ENCODE measurements at places on chromosomes 6 and 20.

DNA sequence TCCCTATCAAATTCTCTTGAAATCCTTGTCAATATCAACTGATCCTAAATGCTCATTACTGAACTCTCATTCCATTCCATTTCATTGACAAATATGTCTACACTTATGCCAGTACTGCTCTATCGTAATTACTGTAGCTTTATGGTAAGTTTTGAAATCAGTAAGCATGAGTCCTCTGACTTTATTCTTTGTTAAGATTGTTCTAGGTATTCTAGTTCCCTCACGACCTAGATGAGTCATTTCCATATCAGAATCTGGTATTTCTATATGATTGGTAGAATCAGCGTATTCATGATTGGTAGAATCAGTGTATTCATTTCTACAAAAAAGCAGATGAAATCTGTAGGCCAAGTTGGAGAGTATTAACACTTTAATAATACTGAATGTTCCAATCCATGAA is 318.6 kb upstream of the RUNX2 start:
- no peak for DNase-seq

DNA sequence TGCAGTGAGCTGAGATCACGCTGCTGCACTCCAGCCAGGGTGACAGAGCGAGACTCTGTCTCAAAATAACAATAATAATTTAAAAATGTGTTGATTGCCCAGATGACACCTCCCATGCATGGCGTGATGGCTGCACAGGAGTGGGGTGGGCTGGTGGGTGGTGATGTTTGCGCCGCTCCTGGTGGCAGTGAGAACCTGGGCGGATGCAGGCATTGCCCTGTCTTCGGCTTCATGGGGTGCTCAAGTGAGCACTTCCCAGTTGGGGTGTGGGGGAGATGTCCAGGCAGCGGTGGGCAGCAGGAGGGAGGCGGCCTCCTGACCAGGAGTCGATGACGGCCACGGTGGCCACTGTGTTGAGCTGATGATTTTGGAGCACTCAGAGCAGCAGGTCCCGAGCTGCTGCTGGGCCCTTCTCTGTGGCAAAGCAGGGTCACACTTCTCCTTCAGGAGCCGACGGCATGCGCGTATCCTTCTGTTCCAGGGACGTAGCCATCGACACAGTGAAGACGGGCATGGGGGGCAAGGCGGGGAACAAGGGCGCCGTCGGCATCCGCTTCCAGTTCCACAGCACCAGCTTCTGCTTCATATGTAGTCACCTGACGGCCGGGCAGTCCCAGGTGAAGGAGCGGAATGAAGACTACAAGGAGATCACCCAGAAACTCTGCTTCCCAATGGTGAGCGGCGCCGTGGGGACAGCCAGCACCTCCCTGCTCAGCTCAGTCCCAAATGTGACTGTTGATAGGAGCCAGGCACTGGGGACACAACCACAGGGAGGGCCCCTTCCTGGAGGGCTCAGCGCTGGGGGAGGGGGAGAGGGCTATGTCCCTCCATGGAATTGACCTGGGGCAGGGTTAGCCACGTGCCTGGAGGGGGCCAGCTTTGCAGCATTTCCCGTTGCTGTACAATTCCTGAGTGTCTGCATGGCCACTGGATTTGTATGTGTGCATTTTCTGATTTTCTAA is 89.7 kb downstream of the SYNJ2 start:
- DNase-seq: no peak

- no peak for DNase-seq
Measured at GRCh38 chr6:90083891-90084290, 189.6 kb downstream of the GJA10 start.

GRCh38 chr6:141701732-141702131 is 431.0 kb upstream of the GJE1 start:
- DNase-seq: no peak

DNA sequence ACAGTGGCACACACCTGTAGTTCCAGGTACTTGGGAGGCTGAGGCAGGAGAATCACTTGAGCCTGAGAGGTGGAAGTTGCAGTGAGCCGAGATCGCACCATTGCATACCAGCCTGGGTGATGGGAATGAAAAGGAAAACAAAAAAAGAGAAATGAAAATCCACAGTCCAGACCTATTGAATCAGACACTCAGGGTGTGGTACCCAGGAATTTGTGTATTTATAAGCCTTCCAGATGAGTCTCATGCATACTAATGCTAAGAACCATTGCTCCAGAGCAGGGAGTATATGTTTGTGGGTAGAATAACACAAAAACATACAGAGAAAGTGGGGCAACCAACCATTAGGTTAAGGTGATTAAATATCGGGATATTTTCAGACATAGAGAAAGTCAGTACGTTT is 36.1 kb upstream of the PLCB4 start:
- no peak for DNase-seq

- DNase-seq: no peak
Measured at GRCh38 chr6:28635547-28636158, 110.0 kb downstream of the GPX5 start.

GRCh38 chr6:2791450-2791974 is 26.3 kb downstream of the WRNIP1 start:
- DNase-seq: no peak

DNA sequence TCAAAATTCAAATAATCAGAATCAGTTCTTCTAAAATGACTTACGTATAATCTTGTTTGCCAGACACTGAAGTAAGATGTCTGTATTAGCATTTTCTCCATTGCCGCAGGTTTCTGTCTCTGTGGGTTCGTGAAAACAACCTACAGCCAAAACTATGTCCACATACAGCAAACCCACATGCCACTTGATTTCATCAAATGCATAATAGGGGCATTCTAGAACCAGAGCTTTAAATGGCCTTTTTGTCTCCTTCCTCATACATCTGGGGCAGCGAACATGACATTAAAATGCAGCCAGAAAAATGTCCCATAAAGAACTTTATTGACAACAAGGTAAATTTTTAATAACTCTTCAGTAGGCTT is 90.2 kb upstream of the QKI start:
- no peak for DNase-seq

DNA sequence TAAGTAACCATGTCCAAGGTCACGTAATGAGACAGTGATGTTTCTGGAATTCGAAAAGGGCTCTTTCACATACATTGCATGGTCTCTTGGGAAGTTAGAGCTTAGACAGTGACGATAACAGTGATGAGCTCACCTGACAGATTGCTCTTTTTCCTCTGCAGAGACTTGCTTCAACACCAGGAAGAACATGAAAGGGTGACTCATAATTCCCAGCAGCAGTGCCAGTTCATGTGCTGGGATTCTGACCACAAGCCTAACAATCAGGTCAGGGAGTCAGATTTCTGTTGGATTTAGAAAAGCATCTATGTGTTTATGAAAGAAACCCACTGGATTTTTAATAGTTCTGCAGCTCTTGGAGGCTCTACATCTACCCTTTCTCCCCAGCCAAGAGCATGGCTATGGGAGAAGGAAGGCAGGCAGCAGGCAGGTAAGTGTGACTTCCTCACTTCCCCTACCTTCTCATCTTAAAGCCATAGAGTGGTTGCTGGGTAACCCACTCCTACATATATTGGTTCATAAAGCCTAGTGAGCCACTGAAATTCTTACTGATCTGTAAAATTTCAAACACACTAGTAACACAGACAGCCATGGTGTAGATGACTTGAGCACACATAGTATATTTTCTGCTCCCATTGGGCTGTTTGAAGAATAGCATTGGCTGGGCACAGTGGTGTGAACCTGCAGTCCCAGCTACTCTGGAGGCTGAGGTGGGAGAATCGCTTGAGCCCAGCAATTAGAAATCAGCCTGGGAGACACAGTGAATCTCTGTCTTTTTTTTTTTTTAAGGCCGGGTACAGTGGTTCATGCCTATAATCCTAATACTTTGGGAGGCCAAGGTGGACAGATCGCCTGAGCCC is 44.4 kb upstream of the LOC128125822 start:
- no peak for DNase-seq

GRCh38 chr6:64694356-64694755 is 1012.7 kb downstream of the EYS start:
- no peak for DNase-seq

- no peak for DNase-seq
Measured at GRCh38 chr6:168034537-168034936, 37.1 kb downstream of the KIF25 start.

DNA sequence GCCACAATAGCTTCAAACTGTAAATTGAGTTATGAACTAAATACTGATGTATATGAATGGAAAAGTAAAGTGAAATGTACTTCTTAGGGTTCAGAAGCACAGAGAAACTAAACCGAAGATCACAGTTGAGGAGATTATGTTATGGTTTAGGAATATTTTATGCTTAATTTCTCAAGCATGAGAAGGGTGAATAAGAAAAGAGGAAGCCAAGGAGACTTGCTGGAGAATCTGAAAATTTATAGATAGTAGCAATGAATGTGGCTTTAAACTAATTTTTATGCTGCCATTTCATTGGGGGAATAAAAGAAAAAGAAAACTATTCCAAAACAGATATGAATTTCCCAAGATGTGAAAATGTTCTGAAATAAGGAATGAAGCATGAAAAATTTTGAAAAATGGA is 5.6 kb downstream of the ANKS1A start:
- DNase-seq: no peak

GRCh38 chr6:63371104-63371715 is 51.4 kb upstream of the LGSN start:
- no peak for DNase-seq

GRCh38 chr6:45495429-45496084 is 117.8 kb upstream of the SUPT3H start:
- DNase-seq: no peak
